Uterine smooth muscle cell (primary cell): ENCODE measurements at places on chromosomes 11 and 22. TPM values are rescaled to one million over a fixed set of nuclear protein-coding genes. Genes with fewer than 3 reads are reported as not detected.

The TMEM45B gene
- total RNA-seq, result not detected in 2 replicates

The POGLUT3 gene
- total RNA-seq, result 27.2 and 35.7 TPM in 2 replicates

The SYCE3 gene
- not detected in 2 replicates for total RNA-seq

The SCGB2A2 gene
- not detected in 2 replicates for total RNA-seq

The SHISA8 gene
- total RNA-seq, result not detected in 2 replicates

The MAML2 gene
- total RNA-seq, result 7.4 and 8.4 TPM in 2 replicates

The HEPHL1 gene
- total RNA-seq, result 0.11 TPM in 1 of 2 replicates, not detected in the other

The GNAZ gene
- total RNA-seq, result 11.6 and 11.8 TPM in 2 replicates

The TCF20 gene
- total RNA-seq, result 31.2 and 32.4 TPM in 2 replicates

The PHOX2A gene
- not detected in 2 replicates for total RNA-seq

The SLC15A3 gene
- 7.5 and 10.6 TPM in 2 replicates for total RNA-seq

The CARNS1 gene
- total RNA-seq, result under 0.01 and 0.12 TPM in 2 replicates

The KRTAP5-8 gene
- total RNA-seq, result not detected in 2 replicates

The OR56A1 gene
- not detected in 2 replicates for total RNA-seq

The C22orf23 gene
- total RNA-seq, result 0.33 and 0.62 TPM in 2 replicates

The SMTNL1 gene
- total RNA-seq, result not detected in 2 replicates

The MS4A15 gene
- total RNA-seq, result not detected in 2 replicates

The NUP98 gene
- total RNA-seq, result 111 and 141 TPM in 2 replicates

The C1QTNF5 gene
- total RNA-seq, result 3.5 and 15.2 TPM in 2 replicates

The DEFB131B gene
- total RNA-seq, result not detected in 2 replicates

The FAM180B gene
- 0.12 TPM in 1 of 2 replicates, not detected in the other for total RNA-seq

The FAM111B gene
- total RNA-seq, result 3.5 and 22.4 TPM in 2 replicates

The OR8D1 gene
- total RNA-seq, result under 0.01 TPM in 1 of 2 replicates, not detected in the other

The TEX12 gene
- total RNA-seq, result 0.11 and 0.25 TPM in 2 replicates

The MMP3 gene
- total RNA-seq, result 54.4 and 65.3 TPM in 2 replicates

The RCE1 gene
- 14.9 and 17.2 TPM in 2 replicates for total RNA-seq

The MPZL3 gene
- 0.62 and 1.8 TPM in 2 replicates for total RNA-seq

The RELT gene
- 3.1 and 4.9 TPM in 2 replicates for total RNA-seq

The BLID gene
- 22.4 and 22.6 TPM in 2 replicates for total RNA-seq

The DAGLA gene
- total RNA-seq, result 3.5 and 3.8 TPM in 2 replicates

The ARHGAP8 gene
- total RNA-seq, result 0.11 and 0.25 TPM in 2 replicates

The HMBS gene
- total RNA-seq, result 16.0 and 22.8 TPM in 2 replicates

The CENPM gene
- 8.9 and 37.2 TPM in 2 replicates for total RNA-seq

The DMC1 gene
- total RNA-seq, result 6.5 and 7.2 TPM in 2 replicates
